ENCODE measurements at places on chromosomes 12 and 14.

DNA sequence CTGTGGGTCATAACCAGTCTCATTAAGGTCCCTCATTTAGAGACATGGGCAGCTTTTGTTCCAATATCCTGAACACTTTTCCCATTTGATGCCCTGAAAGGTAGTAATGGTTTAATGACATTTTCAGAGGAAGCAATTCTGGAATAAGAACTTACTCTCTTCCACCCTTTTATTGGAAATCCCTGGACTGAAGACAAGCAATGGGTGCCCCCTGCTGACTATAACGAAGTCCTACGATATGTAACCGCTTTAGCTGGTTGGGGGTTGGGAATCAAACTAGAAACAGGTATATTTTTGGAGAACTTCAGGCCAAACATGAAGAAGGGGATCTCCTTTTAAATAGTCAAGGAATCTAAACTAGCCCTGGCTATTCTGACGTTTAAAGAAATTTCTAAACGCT, 20.5 kb downstream of the SARNP start:
- DNase-seq: no peak

- DNase-seq: no peak
Observed at GRCh38 chr12:7016958-7017571, 1.2 kb downstream of the LPCAT3 start.

- no peak for DNase-seq
Observed at GRCh38 chr12:70919597-70920035, 922 bp downstream of the PTPRR start.

DNA sequence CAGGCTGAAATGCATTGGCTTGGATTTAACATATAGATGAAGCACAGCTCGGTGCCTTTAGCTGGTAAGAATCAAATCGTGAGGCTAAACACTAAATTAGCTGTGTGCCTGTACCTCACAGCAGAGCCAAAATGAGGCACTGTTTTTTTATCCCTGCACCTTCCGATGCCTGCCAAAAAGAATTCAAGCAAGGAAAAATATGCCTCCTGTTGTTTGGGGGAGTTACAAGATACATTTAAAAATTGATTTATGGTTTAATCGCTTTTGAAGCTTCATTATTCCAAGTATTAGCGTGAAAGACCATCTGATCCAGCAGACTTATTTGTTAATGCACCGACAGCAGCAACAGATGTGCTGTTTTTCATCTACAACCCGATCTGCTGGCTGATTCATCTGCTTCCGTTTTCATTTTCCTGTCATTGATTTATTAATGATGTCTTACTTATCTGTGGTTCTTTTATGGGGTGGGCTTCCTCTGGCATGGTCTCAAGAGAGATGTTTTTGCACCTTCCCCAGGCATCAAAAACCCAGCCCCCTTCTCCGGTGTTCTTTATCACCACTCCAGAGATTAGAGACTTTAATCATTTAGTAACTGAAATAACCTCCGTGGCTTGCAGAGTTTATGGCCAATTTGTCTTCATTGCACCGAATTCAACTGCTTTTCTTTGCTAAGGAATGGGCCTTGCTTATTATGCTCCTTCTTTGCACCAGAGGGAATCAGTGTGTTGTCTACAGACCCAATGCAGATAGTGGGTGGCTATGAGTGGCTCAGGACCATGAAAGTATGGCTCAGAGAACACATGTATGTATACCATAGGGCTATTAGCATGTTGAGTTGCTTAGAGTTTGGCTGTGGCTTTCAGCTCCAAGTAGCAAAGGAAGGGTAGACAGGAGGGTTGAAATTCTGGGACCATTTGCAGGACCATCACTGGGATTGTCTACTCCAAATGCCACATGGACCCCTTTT, 166.8 kb upstream of the TMEM260 start:
- DNase-seq: no peak

- no peak for DNase-seq
Observed at GRCh38 chr14:104382361-104383087, 197.0 kb upstream of the C14orf180 start.

GRCh38 chr14:103091041-103091882, 3.3 kb upstream of the EXOC3L4 start:
- DNase-seq: peak; percentile 50

GRCh38 chr12:103241184-103241583, 254.6 kb downstream of the C12orf42 start:
- DNase-seq: no peak

DNA sequence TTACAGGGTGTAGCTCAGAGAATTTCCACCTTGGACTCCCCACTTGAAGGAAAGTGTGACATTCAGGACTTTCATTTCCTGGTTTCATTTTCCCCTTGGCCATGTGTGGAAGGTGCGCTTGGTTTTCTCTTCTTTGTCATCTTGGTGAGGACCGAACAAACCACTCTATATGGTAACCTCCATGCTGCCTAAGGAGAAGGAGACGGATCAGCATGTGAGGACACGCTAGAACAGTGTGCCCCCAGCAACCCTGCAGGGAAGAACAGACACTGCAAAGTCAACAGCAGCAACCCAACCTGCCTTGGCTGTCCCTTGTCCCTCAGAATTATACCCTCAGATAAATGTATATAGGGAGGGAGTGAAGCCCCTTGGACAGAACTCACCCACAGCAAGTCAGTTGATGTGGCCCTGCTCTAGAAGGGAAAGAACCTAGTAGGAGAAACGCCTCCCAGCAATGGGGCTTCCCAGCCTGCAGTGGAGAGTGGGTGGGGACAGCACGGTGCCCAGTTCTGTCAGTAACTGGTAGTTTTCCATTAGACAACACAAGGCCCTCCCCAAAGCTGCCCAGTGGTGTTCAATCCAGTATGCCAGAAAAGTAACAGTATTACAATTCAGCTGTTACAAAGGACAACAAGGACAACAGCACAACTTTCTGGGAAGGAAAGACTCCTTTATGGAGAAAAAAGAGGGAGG, 18.9 kb upstream of the COCH start:
- no peak for DNase-seq

DNA sequence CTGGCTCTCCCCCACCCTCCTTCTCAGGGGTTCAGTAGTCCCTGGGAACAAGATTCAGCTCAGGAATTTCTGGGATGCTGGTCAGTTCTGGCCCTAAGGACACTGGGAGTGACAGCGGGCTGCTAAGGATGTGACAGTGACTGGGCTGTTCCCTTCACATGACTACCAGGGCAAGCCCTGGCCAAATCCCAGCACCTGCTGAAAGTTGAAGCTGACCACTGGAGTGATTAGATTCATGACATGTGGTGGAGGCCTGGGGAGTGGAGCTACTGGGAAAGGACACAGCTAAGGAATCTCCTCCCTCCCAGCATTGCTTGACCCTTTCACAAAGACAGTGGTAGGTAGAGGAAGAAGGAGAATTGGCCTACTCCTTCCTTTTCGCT, 204.9 kb downstream of the DAD1 start:
- DNase-seq: no peak

DNA sequence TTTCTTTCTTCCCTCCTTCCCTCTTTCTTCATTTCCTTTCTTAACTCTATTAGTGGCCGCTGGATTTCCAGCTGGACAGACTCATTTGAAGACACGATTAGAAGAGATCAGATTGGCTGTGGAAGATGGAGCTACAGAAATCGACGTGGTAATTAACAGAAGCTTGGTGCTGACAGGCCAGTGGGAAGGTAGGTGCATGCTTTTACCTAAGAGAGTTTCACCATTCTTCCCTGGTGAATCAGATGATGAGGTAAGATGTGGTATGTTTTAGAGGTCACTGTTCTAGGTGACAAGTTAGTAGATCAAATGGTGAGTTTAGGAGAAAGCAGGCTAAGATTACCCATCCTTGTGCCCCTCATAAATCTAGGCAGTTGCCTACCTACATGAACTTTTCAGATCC, 51.6 kb downstream of the DERA start:
- DNase-seq: no peak

GRCh38 chr14:100407376-100408102, 84.4 kb downstream of the SLC25A47 start:
- no peak for DNase-seq

- no peak for DNase-seq
Observed at GRCh38 chr12:131166717-131167116, 213.0 kb downstream of the ADGRD1 start.

- no peak for DNase-seq
Observed at GRCh38 chr14:37591941-37592481, 3.0 kb downstream of the FOXA1 start.

DNA sequence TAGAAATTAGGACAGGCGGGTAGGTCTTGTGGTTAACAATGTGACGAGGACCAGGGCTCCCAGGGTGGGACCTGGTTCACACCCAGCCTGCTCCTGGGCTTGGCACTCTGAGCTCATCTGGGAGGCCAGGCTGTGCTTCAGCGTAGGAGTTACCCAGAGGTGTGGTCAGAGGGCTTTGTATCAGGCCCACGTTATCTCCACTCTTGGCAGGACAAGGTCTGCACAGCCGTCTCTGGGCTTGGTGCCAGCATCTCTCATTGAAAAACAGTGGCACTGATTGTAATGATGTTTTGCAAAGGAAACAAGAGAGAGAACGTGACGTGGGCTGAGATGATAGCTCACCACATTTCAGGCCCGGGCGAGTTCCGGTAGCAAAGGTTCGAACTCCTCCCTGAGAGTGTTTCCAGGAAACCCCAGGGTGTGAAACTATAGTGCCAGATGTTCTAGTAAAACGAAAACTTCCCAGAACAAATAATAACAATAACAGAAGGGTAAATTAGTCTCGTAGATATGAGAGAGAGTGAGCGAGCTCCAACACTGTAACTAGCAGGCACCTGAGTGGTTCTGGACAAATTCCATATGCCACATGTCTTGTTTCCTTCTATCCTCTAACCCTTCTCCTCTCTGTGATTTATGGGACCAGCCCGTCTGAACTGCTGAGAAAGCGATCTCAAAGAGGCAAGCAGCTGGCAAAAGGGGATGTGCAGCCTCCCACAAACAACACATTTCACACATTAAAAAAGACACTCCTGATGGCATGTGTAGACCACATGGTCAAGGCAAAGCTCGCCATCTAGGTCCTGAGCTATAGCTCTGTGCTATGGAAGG, 227.3 kb downstream of the KTN1 start:
- peak; percentile 33 for DNase-seq

DNA sequence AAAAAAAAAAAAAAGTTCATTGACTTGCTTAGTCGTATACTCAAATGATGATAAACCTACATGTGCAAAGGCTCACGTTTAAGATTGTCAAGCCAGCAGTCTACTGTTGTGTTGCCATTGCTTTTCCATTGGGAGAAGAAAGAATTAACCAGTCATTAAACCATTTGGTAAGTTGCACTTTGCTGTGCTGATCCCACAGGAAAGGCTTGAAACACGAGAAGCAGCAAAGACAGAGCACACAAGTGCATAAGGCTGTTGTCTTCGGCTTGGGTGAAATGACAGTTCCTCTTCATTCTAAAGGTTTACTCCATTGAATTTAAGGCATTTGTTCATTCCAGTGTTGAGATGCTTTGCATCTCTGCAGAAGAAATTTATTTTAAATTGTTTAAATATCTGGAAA, 50.1 kb downstream of the ZC3H14 start:
- DNase-seq: no peak

DNA sequence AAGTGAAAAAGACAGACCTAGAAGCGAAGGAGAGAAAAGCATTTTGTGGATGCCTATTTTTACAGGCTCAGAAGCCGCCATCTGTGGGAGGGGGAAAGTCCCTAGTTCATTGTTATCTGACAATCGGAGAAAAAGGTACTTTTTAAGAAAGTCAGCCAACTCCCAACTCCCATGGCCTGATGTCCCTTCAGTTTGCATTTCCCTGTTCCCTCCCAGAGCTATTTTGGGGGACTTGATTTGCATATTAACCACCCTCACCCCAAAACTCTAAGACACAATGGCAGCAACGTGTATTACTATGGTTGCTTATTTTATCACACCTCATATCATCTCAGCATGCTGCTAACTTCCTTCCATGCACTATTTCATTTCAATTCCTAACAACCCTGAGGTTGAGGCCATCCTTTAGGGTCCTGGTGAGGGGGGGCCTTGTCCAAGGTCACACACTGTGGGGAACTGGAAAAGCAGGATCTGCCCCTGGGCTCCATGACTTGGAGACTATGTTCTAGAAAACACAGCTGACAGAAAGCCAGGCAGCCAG, 18.7 kb downstream of the HVCN1 start:
- no peak for DNase-seq

GRCh38 chr14:24095271-24096068, 1.4 kb downstream of the PCK2 start:
- peak; percentile 30 for DNase-seq

GRCh38 chr12:127984386-127985055, 282.4 kb upstream of the TMEM132C start:
- no peak for DNase-seq

- DNase-seq: no peak
Observed at GRCh38 chr14:45658226-45658916, 405.4 kb upstream of the MIS18BP1 start.

- no peak for DNase-seq
Observed at GRCh38 chr14:69652942-69653684, 41.7 kb downstream of the SUSD6 start.

DNA sequence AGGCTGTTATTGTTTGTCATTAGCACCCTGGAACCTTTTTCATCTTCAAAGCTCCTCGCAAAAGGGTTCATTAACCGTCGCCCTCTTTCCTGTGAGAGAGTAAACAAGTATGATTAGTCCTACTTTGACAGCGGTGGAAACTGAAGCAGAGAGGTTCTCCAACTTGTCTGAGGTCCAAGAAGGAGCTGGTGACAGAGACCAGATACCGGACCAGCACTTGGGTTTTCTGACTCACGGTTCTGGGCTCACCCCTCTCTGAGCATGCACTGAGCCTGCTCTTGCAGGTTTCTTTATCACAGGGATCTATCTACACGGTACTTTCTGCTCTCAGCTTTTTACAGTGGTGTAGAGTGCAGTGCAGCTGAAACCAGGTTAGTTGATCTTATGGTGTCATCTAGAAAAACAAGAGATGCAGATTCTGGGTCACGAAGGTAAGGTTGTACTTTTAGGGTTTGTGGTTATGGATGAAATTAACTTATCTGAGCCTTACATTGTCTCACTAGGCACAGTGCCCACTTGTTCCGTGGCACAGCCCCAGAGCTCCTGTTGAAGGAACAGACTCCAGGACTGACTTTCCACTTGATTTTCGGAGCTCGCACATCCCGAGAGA, 62.1 kb downstream of the PPP2R5C start:
- no peak for DNase-seq

GRCh38 chr12:67909091-67909531, 80.1 kb upstream of the IFNG-AS1 start:
- DNase-seq: no peak

DNA sequence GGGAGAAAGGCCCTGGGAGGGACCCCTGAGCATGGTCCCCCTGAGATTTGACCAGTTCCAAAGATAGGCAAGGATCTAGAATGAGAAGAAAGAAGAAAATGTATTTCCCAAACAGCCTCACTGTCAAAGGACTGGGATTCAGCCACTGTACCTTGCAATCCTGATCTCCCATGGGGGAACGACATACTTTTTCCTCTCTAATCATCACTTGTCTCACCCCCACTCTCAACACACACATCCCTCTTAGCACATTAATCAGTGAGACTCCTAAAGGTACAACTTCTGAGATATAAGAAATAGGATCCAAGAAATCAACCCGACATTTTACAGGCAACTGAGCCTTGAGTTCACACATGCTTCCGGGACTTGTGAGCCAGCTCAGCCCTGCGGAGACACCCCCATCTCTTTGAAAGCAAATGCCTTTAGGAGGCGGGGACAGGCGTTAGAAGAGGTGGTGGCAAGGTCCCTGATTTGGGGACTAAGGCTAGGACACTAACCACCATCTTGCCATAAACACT, 1.4 kb downstream of the MAP3K9 start:
- DNase-seq: no peak

GRCh38 chr14:54597795-54598443, 31.0 kb downstream of the SAMD4A start:
- no peak for DNase-seq
